ENCODE measurements at places on chromosomes 6 and 20. TPM values are rescaled to one million over a fixed set of nuclear protein-coding genes. Genes with fewer than 3 reads are reported as not detected.

GRCh38 chr20:46631212-46631869 is 19.9 kb downstream of the SLC13A3 start:
- DNase-seq = no peak

GRCh38 chr20:9298906-9299305 is 215.5 kb upstream of the LAMP5 start:
- no peak for DNase-seq

- DNase-seq = no peak
Observed at GRCh38 chr20:25081065-25081729, 744 bp downstream of the VSX1 start.

COL9A1 gene
- total RNA-seq = 0.21 TPM

SLC26A8 gene
- not detected for total RNA-seq

Data from ascending aorta (tissue), 2 donors.